GM12891 (cell line): ENCODE measurements at places on chromosomes 6 and 20.

DNA sequence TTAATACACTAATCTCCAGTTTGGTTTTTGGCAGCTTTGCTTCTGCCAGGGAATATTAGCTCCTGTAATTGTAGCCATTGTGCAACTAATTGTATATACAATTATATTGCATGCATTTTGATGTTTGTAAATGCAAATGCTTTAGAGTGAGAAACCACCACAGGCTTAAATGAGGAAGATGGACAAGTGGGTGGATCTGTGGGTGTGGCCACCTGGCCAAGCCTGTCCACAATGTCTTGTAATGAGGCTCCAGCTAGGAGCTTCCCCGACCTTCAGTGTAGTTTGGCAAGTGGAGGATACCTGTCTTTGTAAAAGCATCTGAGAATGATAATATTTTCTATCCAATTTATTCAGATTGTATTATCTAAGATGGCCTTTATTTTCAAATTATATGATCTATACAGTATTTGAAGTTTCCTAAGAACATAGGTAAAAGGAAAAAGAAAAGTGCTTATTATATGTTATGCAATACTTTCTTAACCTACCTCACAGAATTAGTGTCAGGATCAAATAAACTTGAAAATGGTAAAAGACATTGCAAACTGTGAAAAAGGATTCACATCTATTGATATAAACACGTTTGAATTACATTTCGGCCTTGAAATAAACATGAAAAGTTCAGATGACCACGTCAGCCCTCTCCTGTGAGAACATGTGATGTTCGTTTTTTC, 49.3 kb upstream of the ARID1B start:
- DNase-seq, result no peak

GRCh38 chr6:161242779-161243693, 30.8 kb downstream of the AGPAT4 start:
- no peak for DNase-seq

DNA sequence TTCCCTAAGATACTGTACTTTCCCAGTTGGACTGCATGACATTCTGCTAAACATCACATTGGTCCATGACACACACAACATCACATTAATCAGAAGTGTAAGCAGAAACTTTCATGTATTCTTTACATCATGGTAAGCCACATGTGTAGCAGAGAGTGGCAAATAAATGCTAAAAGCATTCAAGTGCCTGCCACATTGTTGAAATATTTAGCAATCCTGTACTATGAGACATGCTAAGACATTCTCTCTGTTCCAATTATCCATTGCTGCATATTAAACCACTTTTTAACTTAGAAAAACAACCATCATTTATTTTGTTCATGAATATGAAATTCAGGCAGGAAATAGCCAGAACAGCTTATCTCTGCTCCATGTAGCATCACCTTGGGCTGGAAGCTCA, 207.7 kb upstream of the GJE1 start:
- DNase-seq, result no peak

DNA sequence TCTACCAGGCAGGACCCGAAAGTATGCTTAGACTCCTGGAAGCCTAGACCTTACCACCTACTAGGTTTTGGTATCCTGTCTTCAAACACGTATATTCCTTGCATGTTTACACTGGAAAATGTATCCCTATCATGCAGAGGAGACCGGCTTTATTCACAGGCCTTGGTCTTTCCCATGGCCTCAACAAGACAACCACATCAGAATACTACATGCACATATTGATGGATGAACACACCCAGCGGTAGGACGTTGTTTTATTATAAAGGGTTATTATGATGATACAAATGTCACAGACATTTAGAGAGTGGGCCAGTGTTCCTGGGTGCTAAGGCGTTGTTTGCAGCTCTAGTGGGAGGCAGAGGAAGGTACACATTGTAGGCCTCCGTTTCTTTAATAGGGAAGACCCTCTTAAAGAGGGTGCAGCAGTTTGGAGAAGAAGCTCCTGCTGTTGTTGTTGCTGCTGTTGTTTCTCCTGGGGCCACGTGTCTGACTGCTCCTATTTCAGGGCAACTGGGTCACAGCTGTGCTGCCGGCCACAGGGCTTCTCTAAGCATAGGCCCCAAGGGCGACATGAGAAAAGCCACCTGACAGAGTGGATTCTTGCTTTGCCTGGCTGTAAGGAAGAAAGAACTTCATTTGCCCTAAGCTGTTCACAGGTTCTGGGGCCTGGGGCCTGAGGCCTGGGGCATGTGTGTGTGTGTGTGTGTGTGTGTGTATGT, 98.3 kb upstream of the SASH1 start:
- DNase-seq, result no peak

- DNase-seq, result no peak
Observed at GRCh38 chr20:18978311-18978710, 164.7 kb downstream of the SCP2D1 start.

DNA sequence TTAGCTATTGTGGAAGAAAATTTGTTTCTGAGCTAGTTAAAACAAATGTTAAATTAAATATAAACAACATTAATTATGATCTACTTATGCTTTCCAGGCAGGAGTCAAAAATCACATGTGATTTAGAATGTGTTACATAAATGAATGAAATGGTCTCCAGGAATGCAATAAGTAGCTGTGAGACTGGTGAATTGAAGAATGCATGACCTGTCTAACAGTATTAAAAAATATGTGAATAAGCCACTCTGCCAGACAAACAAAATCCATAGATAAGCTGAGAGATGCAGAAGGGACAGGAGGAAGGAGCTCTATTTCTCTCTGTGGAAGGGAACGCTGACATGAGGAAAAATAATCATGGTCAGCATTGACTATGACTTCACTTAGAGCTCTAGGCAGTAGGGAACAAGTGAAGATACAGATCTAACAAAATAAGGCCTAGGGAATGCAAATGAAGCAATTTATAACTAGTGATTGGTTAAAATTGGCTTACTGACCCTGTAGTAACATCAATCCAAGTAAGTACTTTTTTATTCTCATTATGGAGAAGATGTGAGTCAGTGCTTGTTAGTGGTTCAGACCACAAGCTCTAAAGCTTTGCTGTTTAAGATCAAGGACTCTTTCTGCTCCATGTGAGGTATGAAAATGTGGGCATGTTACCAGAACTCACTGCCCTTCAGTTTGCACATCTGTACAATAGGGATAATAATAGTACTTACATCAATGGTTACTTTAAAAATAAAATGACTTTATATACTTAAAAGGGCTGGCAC, 432.6 kb downstream of the MMUT start:
- DNase-seq, result no peak

DNA sequence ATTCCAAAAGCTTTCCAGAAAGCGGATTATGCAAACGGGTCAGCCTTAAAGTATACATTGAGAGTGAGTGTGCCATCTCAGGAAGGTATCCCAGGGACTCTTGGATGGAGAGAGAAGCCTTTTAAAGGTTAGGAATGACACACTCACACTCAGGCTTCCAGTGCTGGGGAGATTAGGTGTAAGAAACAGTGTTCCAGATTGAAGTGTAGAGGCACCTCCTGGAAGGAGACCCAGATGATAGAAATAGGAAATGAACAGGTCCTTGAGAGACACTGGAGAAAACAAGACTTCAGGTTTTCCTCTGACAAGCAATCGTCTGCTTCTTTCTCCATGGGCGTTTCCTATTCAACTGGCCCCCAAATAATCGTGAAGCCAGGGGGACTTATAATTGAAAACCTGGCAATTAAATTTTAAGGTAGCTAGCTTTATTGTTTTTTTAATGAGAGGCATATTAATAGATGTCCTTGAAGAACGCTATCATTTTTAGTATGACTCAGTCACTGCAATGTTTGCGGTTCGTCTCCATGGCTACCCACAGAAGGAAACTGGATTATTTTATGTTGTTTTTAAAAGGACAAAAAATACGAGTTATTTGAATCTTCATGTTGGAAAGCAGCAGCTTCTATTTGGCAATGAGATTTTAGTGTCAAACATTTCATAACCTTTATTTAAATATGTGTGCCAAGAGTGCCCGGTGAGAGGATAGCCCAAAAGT, 85.3 kb downstream of the TRMT6 start:
- no peak for DNase-seq

- no peak for DNase-seq
Observed at GRCh38 chr6:17972074-17972952, 15.1 kb downstream of the KIF13A start.

GRCh38 chr20:48008850-48009515, 223.7 kb upstream of the SULF2 start:
- no peak for DNase-seq

DNA sequence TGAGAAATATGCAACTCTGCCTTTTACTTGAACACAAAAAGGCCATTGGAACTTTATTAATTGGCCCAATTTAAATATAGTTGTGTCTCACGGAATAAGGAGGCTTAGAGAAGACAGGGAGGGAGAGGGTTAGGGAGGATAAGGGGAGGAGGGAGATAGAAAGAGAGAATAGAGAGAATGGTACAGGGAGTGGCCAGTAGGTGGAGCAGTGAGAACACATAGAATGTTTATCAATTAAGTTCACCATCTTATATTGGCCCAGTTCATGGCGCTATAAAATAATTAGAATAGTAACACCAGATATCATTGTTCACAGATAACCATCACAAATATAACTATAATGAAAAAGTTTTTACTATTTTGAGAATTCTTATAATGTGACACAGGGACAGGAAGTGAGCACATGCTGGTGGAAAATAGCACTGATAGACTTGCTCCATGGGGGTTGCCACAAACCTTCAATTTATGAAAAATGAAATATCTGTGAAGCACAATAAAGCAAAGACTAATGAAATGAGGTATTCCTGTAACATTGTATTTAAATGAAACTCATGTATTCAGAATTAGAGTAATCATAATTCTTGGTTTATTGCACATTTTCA, 374.1 kb upstream of the MANEA start:
- peak; percentile 4 for DNase-seq

DNA sequence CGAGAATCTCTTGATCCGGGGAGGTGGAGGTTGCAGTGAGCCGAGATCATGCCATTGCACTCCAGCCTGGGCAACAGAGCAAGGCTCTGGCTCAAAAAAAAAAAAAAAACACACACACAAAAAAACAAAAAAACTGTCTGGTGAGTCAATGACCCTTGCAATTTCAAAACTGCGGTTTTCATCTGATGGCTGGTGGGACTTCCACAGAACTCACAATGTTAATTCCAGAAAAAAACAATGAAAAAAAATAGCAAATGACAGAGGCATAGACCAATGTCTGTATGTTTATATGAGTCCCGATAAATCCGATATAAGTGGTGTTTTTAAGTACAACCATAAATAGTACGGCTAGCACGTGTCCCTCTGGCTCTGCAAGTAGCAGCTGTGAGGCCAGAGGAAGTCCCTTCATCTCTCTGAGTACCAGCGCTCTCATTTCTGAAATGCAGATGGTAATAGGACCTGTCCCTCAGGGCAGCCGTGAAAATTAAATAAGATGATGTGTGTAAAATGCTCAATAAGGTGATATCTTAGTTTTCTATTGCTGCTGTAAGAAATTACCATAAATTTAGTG, 21.9 kb upstream of the PTPN1 start:
- no peak for DNase-seq

GRCh38 chr6:165726290-165726875, 63.3 kb upstream of the PDE10A start:
- DNase-seq, result no peak

- no peak for DNase-seq
Observed at GRCh38 chr6:10350720-10351119, 64.2 kb downstream of the TFAP2A start.

- DNase-seq, result no peak
Observed at GRCh38 chr6:132362442-132363185, 38.7 kb downstream of the MOXD1 start.

DNA sequence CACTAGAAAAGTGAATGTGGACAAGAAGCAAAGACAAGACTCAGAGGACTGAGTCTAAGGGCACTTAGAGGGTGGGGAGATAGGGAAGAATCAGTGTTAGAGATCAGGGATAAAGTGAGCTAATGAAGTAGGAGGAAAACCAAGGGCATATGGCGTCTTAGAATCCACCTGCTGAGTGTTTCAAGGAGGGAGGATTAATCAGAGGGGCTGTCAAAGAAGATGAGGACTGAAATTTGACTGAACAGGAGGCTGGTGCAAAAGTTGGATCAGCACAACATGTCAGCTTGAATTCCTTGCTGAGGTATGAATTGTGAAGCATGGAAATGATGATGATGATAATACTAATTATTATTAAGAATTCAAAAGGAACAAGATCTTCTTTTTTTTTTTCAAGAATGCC, 39.4 kb downstream of the PLCB4 start:
- no peak for DNase-seq

DNA sequence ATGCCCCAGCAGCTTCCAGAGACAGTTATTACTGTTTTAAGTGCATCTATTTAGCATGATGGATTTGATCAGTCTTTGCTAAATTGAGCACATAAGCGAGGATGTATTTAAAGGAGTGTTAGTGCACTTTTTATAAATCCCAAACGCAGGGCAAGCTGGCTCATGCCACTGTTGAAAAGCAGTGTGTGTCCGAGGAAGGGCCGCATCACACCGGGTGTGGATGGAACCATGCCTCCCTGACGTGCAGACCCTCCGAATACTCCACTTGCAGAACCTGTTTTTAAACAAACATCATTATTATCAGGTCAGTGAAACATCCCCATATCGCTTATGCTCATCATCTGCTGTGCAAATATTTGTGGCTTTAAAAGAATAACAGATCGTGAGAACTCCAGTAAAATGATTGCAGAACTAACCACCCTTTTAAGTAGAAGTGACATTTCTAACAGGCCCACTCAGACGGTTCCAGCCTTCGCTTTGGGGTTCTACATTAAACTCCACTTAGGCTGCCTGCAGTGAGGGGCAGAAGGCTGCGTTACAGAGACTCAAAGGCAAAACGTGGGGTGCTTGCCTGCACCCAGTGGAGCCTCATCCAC, 190.1 kb downstream of the CDH4 start:
- no peak for DNase-seq

DNA sequence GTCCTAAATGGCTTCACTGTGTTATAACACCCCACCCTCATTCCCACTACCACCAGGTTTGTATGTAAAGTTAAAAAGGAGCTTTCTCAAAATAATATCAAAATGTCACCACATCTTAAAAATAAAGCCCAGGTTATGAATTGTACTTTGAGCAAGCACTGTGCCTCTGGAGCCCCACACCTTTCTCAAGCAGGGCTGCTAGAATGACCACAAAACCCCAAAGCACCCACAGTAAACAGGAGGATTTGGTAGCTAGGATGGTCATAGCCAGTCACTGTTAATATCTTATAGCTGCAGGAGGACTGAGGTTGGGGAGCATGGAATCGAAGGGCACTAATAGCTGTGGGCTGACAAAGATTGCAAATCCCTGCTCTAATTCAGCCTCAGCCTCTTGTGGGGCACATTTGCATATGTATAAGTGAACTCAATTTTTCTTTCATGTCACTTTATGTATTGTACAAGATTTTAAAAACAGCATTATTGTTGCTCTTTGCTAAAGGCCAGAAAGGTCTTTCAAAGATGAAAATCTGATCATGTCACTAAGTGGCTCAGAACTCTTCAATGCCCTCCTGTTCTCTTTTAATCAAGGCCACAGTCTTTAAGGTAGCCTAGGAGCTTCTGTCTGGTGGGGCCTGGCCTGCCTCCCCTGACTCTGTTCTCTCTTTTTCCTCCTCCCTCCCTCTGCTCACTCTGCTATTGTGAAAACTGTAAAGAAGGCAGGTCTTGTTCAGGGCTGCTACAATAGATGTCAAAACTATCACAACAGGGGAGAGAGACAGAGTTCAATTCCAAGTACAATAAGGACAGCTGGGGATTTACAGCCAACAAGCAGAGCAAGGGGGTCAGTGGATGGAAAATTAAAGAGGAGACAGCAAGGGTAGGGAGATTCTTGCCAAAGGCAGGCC, 101.6 kb downstream of the TMEM200A start:
- DNase-seq, result no peak

- DNase-seq, result no peak
Observed at GRCh38 chr6:111734068-111735061, 128.7 kb upstream of the TRAF3IP2 start.
